ENCODE measurements at places on chromosomes 5 and 9.

DNA sequence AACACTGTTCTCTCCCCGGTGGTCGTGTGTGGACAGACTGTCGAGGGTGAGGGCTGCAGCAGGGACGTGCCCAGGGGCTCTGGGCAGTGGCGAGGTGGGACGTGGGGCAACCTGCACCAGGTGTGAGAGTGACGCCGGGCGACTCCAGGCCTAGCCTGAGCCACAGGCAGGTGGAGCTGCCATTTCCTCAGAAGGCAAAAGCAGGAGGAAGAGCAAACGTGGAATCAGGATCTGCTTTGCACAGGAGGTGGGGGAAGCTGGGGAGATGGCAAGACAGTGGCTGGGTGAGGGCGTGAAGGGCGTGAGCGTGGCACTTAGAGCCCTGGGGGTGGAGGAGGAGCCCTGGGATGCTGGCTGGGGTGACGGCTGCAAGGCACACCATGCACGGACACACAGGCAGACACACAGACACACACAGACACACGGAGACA, 39.6 kb upstream of the NSMF start:
- H3K27ac ChIP-seq, result no peak overlapping the region
- peaks cover 8% of the 10 kb centered on the region for H3K4me1 ChIP-seq
- peaks cover 24% of the 10 kb centered on the region for H3K36me3 ChIP-seq
- H3K27me3 ChIP-seq, result no peaks in the 10 kb centered on the region

- no peaks in the 10 kb centered on the region for H3K27me3 ChIP-seq
- H3K4me3 ChIP-seq, result no peak overlapping the region
- H3K4me1 ChIP-seq, result peaks cover 51% of the 10 kb centered on the region
- H3K27ac ChIP-seq, result peak overlapping the region; percentile 75
These were observed 25.6 kb downstream of the TGFBI start for GRCh38 chr5:136054142-136055019.

GRCh38 chr5:119257613-119258012, 98.2 kb upstream of the TNFAIP8 start:
- no peak overlapping the region for H3K4me3 ChIP-seq
- no peak for DNase-seq
- no peaks in the 10 kb centered on the region for H3K27me3 ChIP-seq
- no peaks in the 10 kb centered on the region for H3K4me1 ChIP-seq
- H3K36me3 ChIP-seq, result no peaks in the 10 kb centered on the region

DNA sequence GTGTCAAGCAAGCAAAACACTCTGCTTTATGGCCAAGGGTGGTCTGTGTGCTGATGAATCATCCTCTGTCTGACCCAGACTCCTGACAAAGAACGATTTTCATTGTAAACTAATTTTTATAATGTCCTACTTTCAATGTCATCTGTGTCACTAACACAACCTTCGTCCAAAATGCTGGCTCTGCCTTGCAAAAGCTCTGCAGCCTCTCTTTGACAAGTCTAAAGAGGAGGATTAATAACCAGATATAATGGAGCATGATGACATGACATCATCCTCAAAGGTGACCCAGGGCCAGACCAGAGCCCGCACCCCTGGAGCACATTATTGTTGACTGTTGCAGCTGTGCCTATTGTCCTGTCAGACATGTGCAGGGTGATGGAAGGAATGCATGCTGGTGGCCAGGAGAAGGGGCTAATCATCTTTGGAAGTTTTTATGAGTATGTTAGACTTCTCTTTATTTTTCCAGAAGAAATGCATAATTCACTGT, 589.4 kb downstream of the NR2F1-AS1 start:
- H3K27me3 ChIP-seq, result no peaks in the 10 kb centered on the region
- no peak overlapping the region for H3K27ac ChIP-seq
- DNase-seq, result no peak
- no peaks in the 10 kb centered on the region for H3K4me1 ChIP-seq
- no peak overlapping the region for H3K4me3 ChIP-seq

DNA sequence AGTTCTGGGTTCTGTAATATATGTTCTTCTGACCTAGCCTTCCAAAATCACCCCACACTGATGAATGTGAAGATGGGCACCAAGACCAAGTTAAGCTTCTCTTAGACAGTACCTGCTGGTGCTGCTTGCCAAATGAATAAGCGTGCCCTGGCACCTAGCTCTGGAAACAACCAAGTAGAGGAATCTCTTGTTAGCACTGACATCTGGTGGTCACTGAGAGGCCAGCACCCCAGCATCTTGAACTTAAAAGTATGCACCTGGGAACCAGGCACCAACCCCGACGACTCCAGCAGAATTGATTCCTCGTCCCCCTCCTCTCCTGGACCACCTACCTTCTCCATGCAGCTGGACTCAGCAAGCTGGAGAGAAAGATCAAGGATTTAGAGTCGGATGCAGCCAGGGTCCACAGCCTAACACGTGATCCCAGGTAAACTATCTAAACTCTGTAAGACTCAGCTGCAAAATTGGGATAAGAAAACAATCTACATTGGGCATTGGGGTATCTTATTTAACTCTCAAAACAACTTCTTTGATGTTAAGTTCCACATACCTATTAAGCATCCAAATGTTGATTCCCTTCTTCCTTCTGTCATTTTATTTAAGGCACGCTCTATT, 89.8 kb downstream of the SLC1A3 start:
- DNase-seq, result peak; percentile 54
- H3K4me1 ChIP-seq, result peaks cover 44% of the 10 kb centered on the region
- no peak overlapping the region for H3K4me3 ChIP-seq
- H3K36me3 ChIP-seq, result no peaks in the 10 kb centered on the region
- H3K27ac ChIP-seq, result no peak overlapping the region

DNA sequence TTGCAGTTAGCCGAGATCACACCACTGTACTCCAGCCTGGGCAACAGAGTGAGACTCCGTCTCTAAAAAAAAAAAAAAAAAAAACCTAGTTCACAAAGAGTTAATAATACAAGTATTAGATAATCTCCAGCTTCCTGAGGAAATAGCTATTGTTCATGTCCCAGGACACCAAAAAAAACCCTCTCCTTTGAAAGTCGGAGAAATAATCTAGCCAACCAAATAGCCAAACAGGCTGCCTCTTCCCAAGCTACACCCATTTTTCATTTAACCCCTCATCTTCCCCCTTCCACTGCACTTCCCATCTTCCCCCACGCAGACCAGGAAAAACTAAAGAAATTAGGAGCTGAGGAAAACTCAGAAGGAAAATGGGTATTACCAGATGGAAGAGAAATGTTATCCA, 23.6 kb downstream of the CNOT8 start:
- no peaks in the 10 kb centered on the region for H3K27me3 ChIP-seq
- no peak overlapping the region for H3K4me3 ChIP-seq
- H3K4me1 ChIP-seq, result peaks cover 5% of the 10 kb centered on the region
- H3K27ac ChIP-seq, result peak overlapping the region; percentile 80
- peaks cover 45% of the 10 kb centered on the region for H3K36me3 ChIP-seq
- DNase-seq, result no peak

DNA sequence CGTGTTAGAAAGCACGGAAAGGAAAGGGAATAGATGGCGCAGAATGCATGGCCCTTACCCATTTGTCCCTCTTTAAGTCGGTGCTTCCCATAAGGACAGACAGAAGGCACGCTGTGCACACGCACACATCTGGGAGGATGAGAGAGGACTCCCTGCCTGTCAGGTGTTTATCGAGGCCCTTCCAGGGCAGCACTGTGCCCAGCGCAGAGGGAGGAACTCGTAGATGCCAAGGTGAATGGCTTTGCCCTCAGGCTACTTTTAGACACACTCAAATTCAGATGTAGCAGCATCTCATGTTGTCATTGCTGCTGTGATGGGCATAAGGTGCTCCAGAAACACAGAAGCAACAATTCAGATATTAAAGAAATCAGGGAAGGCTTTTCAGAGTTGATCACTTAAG, 70.2 kb upstream of the CTSL start:
- H3K27me3 ChIP-seq, result no peaks in the 10 kb centered on the region
- H3K4me1 ChIP-seq, result no peaks in the 10 kb centered on the region
- H3K27ac ChIP-seq, result no peak overlapping the region
- H3K4me3 ChIP-seq, result no peak overlapping the region
- DNase-seq, result no peak

GRCh38 chr9:132578367-132578932, 4.0 kb upstream of the BARHL1 start:
- DNase-seq, result no peak
- H3K27ac ChIP-seq, result no peak overlapping the region
- H3K4me3 ChIP-seq, result no peak overlapping the region
- H3K36me3 ChIP-seq, result no peaks in the 10 kb centered on the region

DNA sequence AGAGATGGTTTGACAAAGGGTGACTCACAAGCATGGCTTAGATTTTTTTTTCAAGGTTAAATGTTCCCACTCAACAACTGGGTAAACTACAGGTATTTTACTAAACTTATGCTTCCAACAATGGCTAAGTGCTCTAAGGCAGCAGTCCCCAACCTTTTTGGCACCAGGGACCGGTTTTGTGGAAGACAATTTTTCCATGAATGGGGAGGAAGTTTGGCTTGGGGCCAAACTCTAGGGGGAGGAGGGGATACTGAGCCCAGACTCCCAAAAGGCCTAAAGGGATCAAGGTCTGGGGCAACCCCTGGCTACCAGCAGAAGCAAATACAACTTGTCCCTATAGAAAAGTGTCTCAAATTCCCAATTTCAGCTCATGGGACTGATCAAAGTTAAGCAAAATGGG, 32.0 kb upstream of the HSD17B3 start:
- peaks cover 41% of the 10 kb centered on the region for H3K36me3 ChIP-seq
- no peaks in the 10 kb centered on the region for H3K27me3 ChIP-seq
- no peaks in the 10 kb centered on the region for H3K4me1 ChIP-seq

- no peaks in the 10 kb centered on the region for H3K36me3 ChIP-seq
- H3K4me1 ChIP-seq, result no peaks in the 10 kb centered on the region
- no peak overlapping the region for H3K4me3 ChIP-seq
- no peak for DNase-seq
- H3K27ac ChIP-seq, result no peak overlapping the region
These were observed 105.9 kb downstream of the KCNN2 start for GRCh38 chr5:114467729-114468128.

GRCh38 chr5:135995976-135996375, 32.8 kb upstream of the TGFBI start:
- H3K27ac ChIP-seq, result no peak overlapping the region
- peaks cover 24% of the 10 kb centered on the region for H3K4me1 ChIP-seq
- no peak for DNase-seq
- no peak overlapping the region for H3K4me3 ChIP-seq
- H3K27me3 ChIP-seq, result peaks cover 2% of the 10 kb centered on the region
- no peaks in the 10 kb centered on the region for H3K36me3 ChIP-seq

DNA sequence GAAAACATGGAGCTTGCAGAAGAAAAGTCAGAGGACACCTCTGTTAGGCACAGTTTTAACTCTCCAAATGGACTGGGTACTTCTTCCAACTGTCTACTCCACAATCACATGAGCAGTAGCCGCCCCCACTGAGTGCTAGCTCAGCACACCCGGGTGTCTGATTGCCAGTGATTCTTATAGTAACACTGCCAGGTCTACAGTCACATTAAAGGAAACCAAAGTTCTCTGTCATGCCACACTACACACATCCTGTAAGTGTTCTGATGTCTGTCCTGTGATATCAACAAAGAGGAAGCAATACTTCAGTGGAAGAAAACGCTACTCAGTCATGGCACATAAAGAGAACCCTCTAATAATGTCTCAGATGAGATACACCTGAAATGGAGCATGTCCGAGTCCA, at the start of gene HAVCR2:
HAVCR2 (minus strand) TSS at position 69 of the 400 bp plus-strand sequence; CDS start at position 8, 61 bp downstream.
- H3K27ac ChIP-seq, result peak within 1 kb of the TSS; percentile 32
- H3K36me3 ChIP-seq, result no peaks in the 10 kb centered on the region
- DNase-seq, result no peak
- H3K4me1 ChIP-seq, result peaks cover 8% of the 10 kb centered on the region

- DNase-seq, result no peak
- no peak overlapping the region for H3K4me3 ChIP-seq
- no peaks in the 10 kb centered on the region for H3K27me3 ChIP-seq
These were observed 155.4 kb upstream of the MAP3K1 start for GRCh38 chr5:56659971-56660370.

DNA sequence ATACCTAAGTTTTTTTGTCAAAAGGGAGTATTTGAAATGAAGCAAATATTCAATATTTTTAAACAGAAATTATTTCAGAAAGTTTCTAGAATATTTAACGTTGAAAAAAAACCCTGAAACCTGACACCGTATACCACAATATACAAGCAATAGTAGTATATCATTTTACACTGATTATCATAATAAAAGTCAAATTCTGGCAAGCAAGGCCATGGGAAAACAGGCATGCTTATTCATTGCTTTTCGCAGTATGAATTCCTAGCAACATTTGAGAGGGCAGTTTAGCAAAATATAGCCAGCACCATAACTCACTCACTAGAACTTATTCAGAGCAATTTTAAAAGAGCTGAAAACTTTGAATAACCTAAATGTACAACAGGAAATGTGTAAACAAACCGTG, 46.1 kb downstream of the ERAP1 start:
- H3K4me1 ChIP-seq, result peaks cover 24% of the 10 kb centered on the region
- no peak overlapping the region for H3K27ac ChIP-seq
- H3K27me3 ChIP-seq, result no peaks in the 10 kb centered on the region

- DNase-seq, result no peak
- no peak overlapping the region for H3K4me3 ChIP-seq
- H3K36me3 ChIP-seq, result peaks cover 34% of the 10 kb centered on the region
- H3K27me3 ChIP-seq, result no peaks in the 10 kb centered on the region
- no peaks in the 10 kb centered on the region for H3K4me1 ChIP-seq
These were observed 16.0 kb downstream of the LYRM7 start for GRCh38 chr5:131186561-131187256.

GRCh38 chr5:54825005-54825404, 160.4 kb downstream of the ESM1 start:
- H3K4me1 ChIP-seq, result peaks cover 24% of the 10 kb centered on the region
- H3K27me3 ChIP-seq, result no peaks in the 10 kb centered on the region
- H3K27ac ChIP-seq, result no peak overlapping the region
- H3K4me3 ChIP-seq, result no peak overlapping the region
- no peak for DNase-seq

GRCh38 chr9:78714576-78714975, 417.7 kb downstream of the PSAT1 start:
- peaks cover 6% of the 10 kb centered on the region for H3K27me3 ChIP-seq
- H3K27ac ChIP-seq, result no peak overlapping the region
- H3K4me3 ChIP-seq, result no peak overlapping the region
- H3K4me1 ChIP-seq, result no peaks in the 10 kb centered on the region
- no peak for DNase-seq
- H3K36me3 ChIP-seq, result no peaks in the 10 kb centered on the region

- no peak for DNase-seq
- H3K4me1 ChIP-seq, result peaks cover 9% of the 10 kb centered on the region
- no peaks in the 10 kb centered on the region for H3K27me3 ChIP-seq
- H3K4me3 ChIP-seq, result no peak overlapping the region
- H3K27ac ChIP-seq, result no peak overlapping the region
These were observed 83.3 kb downstream of the SUSD1 start for GRCh38 chr9:112091810-112092209.

DNA sequence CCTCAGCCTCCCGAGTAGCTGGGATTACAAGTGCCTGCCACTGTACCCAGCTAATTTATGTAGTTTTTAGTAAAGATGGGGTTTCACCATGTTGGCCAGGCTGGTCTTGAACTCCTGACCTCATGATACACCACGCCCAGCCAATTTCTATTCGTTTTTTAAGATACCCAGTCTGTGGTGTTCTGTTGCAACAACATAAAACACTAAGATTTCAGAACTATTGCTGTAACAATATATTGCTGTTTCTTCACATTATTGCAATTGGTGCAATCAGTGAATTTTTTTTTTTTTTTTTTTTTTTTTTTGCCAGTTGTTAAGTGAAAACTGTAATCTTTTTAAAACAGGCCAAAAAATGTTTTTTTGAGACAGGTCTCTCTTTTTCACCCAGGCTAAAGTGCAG, 9.9 kb downstream of the SRP19 start:
- no peaks in the 10 kb centered on the region for H3K4me1 ChIP-seq
- H3K36me3 ChIP-seq, result peaks cover 65% of the 10 kb centered on the region
- H3K27ac ChIP-seq, result no peak overlapping the region
- no peaks in the 10 kb centered on the region for H3K27me3 ChIP-seq
- no peak for DNase-seq

Data from left ventricle myocardium inferior (tissue), 1 donor.